ENCODE measurements at places on chromosomes 3 and 15. TPM values are rescaled to one million over a fixed set of nuclear protein-coding genes. Genes with fewer than 3 reads are reported as not detected.

Gene FAH
- 14.3 TPM for total RNA-seq

Gene RBP2
- not detected for total RNA-seq

Gene CAPN3
- total RNA-seq: 0.15 TPM

Gene TTC14
- total RNA-seq: 36.8 TPM

Gene SLC22A14
- not detected for total RNA-seq

Gene IL17RE
- total RNA-seq: 0.32 TPM

Gene NRROS
- total RNA-seq: 3.2 TPM

Gene GOLGA8T
- total RNA-seq: under 0.01 TPM

Gene PRICKLE2
- total RNA-seq: 13.3 TPM

Gene ULK3
- total RNA-seq: 18.2 TPM

Gene TGM5
- total RNA-seq: not detected

Gene AADAC
- total RNA-seq: 0.15 TPM

Gene CAMP
- total RNA-seq: not detected

Gene PIF1
- 12.6 TPM for total RNA-seq

Gene CCR1
- not detected for total RNA-seq

Gene DHX36
- 25.7 TPM for total RNA-seq

Gene ACP3
- total RNA-seq: not detected

Gene CNTN3
- total RNA-seq: 1.5 TPM

Gene PLA2G4F
- total RNA-seq: not detected

Gene GOLGA6C
- total RNA-seq: not detected

Gene SATB1
- total RNA-seq: 7.0 TPM

Gene CTXN2
- not detected for total RNA-seq

Gene SMCO1
- not detected for total RNA-seq

Gene FSIP1
- 0.97 TPM for total RNA-seq

Gene TRH
- not detected for total RNA-seq

Gene ANKUB1
- total RNA-seq: 0.32 TPM

Gene DGKG
- not detected for total RNA-seq

Gene ALDH1A2
- under 0.01 TPM for total RNA-seq

Gene STX19
- total RNA-seq: not detected

Gene USP19
- 31.2 TPM for total RNA-seq

Gene EFHB
- not detected for total RNA-seq

Gene SGO1
- total RNA-seq: 7.5 TPM

Gene ALPK3
- total RNA-seq: 9.1 TPM

Gene SAMD7
- not detected for total RNA-seq

Gene LOXL1
- total RNA-seq: 9.7 TPM

Gene LRRC15
- total RNA-seq: not detected

Gene RBPMS2
- 0.32 TPM for total RNA-seq

Gene EIF2B5
- 52.3 TPM for total RNA-seq

Gene SENP5
- total RNA-seq: 50.3 TPM

Gene VGLL3
- 3.2 TPM for total RNA-seq

Gene VIPR1
- 0.32 TPM for total RNA-seq

Gene USP50
- not detected for total RNA-seq

Gene GUCA1C
- total RNA-seq: not detected

Gene CHD2
- 37.7 TPM for total RNA-seq
